ENCODE measurements at places on chromosomes 5 and 9.

- no peak for DNase-seq
These were observed 101.7 kb downstream of the SNCAIP start for GRCh38 chr5:122413722-122414121.

DNA sequence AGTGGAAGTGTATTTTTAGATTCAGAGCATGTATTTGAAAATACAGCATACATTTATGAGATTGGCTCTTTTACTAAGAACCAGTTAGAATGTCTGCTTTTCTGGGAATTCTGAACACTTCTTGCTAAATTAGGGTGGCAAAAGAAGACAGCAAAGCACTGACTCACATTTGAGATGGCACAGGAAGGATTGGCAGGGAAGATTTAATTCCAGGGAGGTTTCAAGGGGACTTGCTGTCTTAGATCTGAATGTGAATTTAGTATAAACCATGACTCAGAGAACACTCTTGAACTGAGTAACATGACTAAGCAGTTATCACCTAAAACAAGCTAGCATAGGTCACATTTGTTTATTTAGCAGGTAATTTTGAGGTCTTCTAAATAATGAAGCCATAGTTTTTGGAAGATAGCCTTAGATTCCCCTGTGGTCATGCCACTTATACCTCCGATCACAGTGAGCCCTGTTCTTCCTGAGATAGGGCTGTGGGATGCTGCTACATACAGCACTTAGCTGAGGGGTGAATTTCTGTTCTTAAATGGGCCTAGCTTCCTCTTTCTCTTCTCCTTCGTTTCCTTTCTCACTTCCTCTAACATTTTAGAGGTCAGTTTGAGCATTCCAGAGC, 173.8 kb downstream of the PCSK1 start:
- no peak for DNase-seq

DNA sequence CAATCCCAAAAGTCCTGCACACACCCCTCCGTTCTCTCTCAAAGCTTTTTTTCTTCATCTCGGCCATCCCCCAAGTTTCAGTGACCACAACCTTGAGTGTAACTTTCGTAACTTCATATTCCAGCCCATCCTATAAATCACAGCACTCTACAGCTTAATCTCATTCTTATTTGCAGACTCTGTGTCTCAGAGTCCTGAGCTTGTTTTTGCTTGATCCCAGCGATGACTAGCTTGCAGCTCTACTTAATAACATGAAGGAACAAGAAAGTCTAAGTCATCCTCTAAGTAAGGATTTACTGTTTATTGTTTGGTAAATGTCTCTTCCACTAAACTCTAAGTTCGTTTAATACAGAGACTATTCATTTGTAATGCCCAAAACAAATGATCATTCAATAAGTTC, 2.6 kb upstream of the SPDL1 start:
- no peak for DNase-seq

DNA sequence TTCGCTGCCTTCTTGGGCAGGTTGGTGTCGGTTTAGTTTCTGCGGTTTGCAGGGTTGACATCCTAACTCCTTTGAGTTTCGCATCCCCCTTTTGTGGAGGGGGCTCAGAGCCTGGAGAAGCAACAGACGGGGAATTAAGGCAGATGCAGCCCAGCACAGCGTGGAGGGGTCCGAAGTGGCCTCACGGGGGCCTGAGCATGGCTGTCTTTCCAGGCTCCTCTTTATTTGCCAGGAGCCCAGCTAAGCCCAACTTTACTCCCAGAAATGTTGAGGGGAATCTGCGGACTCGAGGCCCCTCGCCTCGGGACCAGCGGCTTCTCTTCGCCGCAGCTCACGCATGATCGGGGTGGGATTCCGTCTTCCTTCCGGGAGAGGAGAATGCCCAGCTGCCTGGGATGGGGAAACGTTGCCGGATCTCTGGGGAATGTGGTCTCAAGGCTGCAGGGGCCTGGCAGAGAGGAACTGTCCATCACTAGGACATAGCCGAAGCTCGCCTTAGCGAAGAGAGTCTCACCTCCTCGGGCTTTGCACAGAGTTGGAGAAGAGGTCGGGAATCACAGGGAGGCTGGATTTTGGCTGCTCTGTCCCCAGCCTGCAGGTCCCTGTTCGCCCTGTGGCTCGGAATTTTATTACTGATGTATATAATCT, 1.3 kb downstream of the RAI14 start:
- no peak for DNase-seq

DNA sequence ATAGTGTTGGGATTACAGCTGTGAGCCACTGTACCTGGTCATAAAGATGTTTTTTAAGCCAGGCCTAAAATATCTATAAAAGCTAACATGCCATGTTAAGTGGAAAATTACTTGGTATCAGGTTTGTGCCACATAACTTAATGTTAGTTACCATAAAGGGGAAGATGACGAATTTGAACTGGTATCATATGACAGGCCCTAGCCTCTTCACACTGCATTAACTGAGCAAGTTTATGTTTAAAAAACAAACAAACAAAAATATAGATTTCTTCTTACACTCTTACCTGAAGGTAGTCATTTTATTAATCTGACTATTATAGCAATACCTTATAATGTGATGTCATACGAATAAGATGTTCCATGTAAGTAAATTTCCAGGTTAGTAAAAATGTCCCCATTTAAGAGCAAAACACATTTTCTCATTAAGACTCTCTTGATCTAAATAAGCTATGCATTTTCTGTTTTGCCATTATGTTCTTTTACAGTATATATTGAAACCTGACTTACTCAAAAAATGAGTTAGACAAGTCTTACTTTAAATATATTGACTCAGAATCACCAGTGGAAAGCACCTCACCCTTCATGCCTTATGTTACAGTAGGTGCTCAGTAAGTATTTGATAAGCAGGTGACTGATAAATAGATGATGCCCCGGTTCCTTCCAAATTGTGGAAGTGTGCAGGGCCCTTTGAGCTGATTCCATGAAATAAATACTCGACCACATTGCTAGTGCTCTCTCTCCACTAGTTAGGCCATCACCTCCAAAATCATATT, 125.4 kb downstream of the CDC42SE2 start:
- no peak for DNase-seq

DNA sequence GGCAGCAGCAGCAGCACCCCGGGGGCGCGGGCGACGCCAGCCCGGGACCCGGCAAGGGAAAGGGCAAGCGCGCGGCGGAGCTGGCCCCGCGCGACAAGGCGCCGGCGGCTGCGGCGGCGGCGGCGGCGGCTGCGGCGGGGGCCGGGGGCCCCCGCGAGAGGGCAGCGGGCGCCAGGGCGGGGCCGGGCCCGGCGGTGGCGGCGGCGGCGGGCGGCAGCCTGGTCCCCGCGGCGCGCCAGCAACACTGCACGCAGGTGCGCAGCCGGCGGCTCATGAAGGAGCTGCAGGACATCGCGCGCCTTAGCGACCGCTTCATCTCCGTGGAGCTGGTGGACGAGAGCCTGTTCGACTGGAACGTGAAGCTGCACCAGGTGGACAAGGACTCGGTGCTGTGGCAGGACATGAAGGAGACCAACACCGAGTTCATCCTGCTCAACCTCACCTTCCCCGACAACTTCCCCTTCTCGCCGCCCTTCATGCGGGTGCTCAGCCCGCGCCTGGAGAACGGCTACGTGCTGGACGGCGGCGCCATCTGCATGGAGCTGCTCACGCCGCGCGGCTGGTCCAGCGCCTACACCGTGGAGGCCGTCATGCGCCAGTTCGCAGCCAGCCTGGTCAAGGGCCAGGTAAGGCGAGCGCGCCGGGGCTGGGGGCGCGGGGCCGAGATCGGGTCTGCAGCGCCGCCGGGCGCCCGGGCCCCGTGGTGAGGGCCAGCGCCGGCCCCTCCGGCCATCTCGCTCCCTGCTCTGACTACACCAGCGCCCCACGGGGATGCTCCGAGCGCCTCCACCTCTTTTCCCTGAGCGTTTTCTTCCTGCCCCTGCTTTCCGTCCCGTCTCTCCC, at the start of gene UBE2QL1:
UBE2QL1 (plus strand) TSS at position 238 of the 843 bp plus-strand sequence; CDS start at position 273, 35 bp downstream.
- peak; percentile 27 for DNase-seq

GRCh38 chr5:109173036-109173794, 236.6 kb downstream of the PJA2 start:
- no peak for DNase-seq

DNA sequence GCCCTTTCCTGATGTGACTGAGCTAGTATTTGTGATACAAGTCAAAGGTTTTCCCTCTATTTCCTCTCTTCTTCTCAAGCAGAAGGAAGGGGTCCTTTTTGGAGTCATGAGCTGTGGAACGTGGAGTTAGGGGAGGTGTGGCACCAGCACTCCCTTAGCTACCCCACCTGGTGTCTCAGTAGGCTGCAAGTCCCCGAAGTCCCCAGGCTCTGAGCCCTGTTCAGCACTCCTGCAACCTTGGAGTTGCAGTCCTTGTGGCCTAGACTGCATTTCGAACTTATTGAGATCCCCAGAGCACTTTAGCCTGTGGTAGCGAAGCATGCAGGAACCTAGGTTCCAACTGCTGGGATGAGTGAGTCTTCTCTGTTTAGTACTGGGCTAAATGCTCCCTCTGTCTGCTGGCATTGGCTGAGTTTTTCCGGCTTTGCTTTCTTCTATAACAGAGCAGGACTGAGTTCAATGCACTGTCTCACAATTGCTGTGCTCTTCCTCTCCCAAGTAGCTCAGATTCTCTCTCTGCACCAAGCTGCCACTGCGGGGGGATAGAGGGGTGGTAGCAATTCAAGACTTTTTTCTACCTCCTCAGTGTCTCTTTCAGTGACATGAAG, 600.7 kb upstream of the CDH9 start:
- no peak for DNase-seq

- DNase-seq, result no peak
These were observed 6.3 kb upstream of the CCNB1 start for GRCh38 chr5:69160651-69161050.

DNA sequence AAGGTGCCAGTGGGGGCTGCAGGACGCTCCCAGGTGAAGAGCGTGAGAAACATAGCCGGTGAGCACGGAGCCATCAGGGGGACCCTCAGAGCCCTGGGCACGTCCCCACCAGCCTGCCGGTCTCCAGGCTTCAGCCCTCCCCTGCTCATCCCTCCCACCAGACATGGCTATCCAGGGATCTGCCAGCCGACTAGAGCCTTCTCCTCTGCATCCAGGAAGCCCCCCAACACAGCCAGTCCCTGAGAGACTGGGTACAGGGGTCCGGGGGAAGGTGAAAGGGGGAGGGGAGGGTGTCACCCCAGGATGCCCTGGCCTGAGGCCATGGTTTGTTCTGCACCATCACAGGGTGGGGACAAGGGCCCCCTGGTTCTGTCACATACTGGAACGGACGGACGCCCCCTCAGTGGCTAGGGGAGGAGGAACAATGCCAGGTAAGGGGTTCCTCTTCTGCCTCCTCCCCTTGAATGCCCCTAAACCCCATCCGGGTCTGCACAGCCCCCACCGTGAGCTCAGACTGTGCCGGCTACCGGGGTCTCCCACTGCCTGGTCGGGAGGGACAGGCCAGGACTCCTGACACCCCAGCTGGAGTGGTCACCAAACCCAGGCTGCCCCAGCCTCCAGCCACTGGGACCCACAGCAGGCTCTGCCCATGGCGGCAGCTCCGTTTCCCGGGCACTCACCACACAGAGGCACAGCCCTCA, 34.3 kb downstream of the NACC2 start:
- peak; percentile 19 for DNase-seq

DNA sequence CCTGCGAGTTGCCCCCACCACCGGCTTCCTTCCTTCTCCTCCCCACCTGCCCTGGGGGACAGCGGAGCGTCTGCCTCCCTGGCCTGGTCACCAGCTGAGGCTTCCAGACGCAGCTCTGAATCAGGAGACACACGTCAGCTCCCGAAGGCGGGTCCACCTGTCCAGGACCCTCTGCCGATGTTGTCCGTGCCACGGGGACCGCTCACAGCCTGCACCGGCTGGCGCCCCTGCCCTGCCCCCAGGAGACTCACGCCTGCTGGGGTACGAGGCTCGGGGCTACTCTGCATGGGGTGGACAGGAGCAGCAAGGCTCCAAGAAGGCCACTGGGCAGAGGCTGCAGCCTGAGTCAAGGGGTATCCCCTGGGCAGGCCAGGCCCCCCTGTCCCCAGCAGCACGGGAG, 1.9 kb upstream of the CCDC187 start:
- DNase-seq, result no peak

DNA sequence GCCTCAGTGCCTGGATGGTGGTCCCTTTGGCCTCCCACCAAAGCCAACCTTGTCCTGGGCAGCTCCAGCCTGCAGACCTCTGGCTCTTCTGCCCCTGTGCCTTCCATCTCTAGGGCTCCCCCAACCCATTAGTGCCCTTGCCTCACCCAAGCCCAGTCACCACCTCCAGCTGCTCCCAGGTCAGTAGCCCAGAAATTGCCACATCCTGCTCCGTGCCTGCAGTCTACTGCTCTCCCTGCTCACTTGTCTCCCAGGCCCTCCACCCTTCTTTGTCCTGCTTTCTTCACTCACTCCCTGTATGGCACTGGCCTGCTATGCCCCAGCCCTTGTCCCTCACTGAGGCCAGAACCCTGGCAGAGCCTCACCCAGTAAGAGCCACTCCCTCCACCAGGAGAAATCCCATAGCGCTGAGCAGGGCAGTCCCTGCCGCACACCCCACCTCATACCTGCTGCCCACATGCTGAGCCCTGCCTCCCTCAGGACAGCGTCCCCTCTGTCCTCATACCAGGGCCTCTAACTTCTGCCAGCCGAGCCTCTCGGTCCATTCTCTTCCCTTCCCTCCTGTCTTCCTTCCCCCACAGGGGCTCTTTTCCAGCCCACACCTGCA, 44.4 kb downstream of the JADE2 start:
- DNase-seq, result no peak

DNA sequence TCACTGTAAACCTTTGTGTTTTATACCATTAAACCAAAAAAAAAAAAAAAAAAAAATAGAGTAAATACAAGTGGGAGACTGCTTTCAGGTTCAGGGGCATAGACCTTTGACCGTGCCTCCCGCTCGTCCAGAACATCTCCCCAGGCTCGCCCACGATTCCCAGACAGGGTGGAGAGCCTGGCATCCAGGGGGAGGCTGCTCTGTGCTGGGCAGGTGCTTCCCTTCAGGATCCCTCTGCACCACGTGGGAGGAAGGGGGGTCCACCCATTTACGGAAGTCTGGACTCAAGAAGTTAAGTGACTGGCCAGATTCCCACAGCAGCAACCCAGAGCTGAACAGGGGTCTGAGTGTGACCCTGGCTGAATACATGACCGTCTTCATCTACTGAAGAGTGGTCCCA, 125.4 kb upstream of the LMX1B start:
- no peak for DNase-seq

- DNase-seq, result no peak
These were observed 236.8 kb downstream of the SLIT3 start for GRCh38 chr5:169064093-169064492.
